Right cardiac atrium (tissue), 5 donors: ENCODE measurements at places on chromosomes 2 and 18. TPM values are rescaled to one million over a fixed set of nuclear protein-coding genes. Genes with fewer than 3 reads are reported as not detected.

DNA sequence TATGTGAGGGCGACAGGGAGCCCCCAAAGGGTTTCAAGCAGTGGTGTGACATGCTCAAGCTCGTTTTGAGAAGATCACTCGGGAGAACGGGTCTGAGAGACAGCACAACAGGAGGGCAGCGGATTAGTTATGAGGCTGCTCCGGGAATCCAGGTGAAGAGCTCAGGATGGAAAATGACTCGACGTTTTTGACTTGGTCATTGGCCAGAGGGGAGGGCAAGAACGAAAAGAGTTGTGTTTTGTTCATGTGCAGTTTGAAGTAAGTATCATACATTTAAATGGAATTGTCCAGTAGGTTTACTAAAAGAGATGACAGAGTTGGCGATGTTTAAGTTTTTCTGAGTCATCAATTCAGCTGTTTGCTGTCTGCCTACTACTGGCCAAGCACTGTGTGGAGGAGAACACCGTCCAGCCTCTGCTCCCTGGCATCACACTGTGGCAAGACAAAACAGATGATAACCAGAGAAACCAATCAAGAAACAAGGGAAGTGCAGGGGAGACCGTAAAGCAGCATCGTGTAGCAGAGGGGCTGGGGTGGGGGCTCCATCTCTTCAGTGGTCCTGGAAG, 25.3 kb upstream of the ANXA4 start:
- no peak for DNase-seq

GRCh38 chr2:132547090-132547687, 122.8 kb downstream of the LYPD1 start:
- DNase-seq, result peak; percentile 54

GRCh38 chr2:112783187-112783714, 1.0 kb downstream of the IL1A start:
- DNase-seq, result no peak

- DNase-seq, result no peak
Observed at GRCh38 chr2:144030791-144031190, 489.1 kb downstream of the ZEB2 start.

DNA sequence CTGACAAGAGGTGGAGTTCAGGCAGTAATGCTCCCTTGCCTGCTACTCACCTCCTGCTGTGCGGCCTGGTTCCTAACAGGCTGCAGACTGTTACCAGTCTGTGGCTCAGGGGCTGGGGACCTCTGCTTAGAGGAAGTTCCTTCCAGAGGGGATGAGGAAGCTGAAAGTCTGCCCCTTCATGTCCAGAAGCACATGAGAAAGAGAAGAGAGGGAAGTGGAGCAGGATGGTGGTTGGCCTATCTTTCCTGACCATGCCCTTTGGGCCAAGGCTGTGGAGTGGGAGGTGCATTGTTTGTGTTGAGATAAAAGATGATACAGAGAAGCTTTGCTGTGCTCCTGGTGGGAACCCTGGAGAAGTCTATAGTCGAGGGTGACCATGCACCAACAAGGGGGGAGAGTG, 112.5 kb downstream of the LPIN1 start:
- DNase-seq, result no peak

DNA sequence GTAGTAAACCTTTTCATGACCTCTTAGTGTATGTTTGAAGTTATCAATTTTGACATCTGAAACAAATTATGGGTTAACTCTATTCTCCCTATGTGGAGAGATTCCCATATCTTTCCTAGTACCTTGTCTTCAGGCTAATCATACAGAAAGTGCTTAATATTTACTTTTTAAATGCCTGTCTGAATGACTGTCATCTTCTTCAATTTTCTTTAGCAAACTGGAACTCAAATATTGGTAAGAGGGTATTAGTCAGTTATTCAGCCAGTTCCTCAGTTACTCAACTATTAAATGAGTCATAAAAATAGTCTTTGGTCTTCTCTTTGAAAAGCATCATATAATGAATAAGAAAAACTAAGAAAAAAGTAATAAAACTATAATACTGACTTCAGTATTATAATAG, 1038.0 kb upstream of the PIK3C3 start:
- DNase-seq, result no peak

- DNase-seq, result peak; percentile 92
Observed at GRCh38 chr2:144524118-144525009, 4.4 kb upstream of the ZEB2 start.

DNA sequence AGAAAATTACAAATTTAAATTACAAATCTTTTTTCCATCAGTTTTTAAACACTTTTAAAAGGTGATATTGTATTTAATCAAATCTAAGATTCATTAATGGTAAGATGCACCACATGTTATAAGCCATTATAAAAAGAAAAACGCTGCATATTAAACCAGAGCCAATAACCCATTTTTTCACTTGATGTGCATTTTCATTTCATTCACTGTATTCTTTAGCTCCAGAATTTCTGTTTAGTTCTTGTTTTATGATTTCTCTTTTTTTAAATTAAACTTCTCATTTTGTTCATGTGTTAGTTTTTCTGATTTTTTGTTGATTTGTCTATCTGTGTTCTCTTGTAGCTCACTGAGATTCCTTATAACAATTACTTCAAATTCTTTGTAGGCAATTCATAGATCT, 62.4 kb upstream of the MBOAT2 start:
- no peak for DNase-seq

DNA sequence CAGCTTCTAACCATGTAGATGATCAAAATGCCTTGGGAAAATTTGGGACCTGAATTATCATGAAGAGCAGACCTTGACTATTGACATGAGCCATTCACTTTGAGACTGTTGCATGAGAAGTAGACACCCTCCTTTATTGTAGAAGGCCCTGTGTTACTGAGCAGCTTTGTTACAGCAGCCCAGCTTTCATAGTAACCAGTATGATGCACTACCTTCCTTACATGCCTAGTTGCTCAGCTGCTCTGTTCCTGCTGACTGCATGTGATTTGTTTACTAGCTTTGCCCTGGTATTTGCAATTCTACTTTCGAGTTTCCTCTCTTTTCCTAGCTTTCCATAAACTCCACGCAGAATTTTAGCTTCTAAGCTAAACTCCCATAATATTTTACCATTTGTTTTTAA, 11.2 kb upstream of the FN1 start:
- DNase-seq, result no peak

DNA sequence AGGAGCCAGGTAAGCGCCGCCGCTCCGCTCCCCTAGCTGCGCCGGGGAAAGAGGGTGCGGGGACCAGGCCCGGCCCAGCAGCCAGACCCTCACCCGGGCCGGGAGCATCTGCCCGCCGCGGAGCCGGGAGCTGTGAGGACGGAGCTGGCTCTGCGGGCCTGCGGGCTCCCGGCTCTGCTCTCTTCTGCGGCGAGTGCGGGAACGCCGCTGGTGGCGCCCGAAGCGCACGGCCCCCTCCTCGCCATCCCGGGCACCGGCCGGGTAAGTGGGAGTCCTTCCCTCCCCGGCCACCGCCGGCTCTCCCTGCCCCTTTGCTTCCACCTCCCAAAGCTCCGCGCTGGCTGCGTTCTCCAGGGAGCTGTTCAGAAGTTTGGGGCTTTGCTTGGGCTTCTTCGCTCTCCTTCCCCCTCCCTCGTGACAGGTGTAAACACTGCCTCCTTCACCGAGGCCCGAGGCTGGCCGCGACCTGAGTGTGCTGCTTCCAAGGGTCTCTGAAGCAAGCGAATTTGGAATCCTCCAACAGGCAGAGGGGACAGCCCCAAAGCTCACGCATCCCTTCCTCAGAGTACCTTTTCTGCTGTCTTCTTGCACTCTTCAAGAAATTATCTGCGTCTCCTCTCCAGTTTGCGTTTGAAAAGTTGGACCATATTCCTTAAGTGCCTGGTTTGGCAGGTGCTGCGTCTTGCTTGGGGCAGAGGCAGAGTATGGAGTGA, 632 bp downstream of the AFTPH start:
- DNase-seq, result no peak

GRCh38 chr2:241271706-241272302, 43.7 kb downstream of the HDLBP start:
- peak; percentile 95 for DNase-seq

DNA sequence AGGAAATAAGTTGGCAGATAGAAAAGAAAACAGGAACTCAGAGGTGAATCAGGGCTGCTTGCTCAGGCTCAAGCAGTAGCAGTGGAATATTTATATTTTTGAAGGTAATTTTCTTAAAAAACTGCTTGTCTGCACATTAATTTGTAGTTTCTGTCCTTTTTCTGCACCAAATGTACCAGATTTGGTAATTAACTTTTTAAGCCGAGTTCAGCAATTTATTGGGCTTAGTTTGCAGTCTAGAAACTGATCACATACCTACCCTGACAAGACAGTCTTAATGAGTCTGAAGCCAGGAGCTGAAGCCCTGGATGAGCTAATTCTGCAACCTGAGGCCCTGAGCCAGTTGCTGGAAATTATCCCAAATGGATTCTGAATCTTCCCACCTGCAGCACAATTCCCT, 647.0 kb downstream of the TDRD15 start:
- no peak for DNase-seq

- no peak for DNase-seq
Observed at GRCh38 chr18:23133860-23134779, 1.2 kb upstream of the CABLES1 start.

DNA sequence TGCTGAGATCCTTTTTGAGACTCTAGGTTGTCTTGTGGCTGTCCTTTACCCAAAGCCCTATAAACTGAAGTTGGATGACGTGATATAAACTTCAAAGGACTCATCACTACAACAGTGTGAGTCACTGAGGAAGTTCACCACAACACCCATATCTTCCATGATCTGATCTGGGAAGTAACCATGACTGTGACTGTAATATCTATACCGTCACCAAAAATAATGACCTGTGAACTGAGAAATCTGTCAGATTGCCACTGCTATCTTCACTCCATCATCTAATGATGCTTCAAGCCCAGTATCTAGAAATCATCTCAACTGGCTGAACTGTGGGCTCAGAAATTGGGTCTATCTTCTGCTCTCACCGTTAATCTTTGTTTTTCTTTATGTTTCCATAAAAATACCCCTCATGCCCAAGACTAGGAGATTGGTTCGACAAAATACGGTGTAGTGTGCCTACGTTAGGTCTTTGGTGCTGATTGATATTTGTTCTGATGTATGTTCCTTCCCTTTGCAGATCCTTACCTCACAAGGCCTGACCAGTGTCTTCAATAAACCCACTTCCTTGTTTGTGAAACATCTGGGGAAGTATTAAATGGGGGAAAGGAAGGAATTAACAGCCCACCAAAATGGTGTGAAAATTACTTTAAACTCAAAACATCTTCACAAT, 78.2 kb downstream of the MYL12B start:
- DNase-seq, result no peak

DNA sequence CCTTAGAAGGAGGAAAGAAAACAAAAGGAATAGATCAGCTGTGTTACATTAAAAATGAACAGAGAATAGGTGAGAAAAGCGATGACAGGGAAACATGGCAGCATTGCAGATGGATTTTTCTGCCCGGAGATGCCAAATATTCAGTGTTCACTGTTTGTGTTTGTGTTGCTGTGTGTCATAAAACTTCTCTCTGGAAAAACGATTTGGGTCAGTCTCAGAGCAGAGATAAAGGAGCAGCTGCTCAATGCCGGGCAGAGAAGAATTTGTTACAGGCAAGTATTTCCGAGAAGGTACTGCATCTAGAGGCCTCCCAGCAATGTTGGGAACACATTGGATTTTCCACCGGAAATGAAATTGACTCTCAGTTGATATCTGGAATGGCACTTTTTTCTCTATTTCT, 156.4 kb upstream of the KLHL14 start:
- DNase-seq, result no peak

DNA sequence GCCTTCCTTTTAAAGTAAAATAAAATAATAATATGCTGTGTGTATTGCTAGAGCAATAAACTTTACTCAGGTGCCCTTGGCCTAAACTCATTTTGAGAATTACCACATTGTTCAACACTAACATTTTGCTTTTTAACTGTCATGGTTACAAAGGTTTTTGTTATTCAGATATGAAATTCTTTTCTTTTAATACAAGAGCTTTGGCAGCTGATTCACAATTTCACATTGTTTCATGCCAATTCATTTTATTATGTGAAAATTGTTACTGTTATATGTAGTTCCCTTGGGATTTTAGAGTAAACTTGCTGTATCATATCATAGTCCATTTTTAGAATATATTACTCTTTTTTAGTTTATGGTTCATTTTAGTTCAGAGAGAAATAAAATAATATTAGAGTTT, 65.8 kb upstream of the ZNF804A start:
- no peak for DNase-seq

DNA sequence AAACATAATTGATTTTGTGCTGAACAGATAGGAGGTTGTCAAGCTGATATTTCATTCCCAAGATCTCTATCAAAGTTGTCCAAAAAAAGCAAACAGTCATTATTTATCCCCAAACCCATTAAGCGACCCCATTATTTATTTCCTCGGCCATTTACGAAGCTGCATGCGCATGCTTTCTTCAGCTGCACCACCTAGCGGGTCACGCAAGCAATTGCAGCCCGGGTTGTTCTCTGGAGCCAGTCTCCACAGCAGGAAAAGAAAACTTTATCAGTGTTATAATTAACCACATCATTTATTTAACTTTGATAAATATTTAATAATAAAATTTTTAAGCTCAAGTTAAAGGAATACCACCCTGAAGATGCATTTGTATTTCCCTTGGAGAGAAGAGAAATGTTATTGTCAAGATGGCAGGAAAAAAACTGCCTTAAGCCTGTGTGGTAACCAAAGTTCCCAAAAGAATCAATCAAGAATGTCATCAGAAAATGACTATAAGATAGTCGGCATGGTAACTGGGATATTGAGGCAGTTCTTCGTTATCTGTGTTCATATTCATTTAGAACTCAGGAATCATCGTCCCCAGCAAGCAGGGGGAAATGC, 304.7 kb downstream of the FBXO15 start:
- peak; percentile 26 for DNase-seq

- no peak for DNase-seq
Observed at GRCh38 chr2:37390777-37391176, 46.3 kb downstream of the QPCT start.

DNA sequence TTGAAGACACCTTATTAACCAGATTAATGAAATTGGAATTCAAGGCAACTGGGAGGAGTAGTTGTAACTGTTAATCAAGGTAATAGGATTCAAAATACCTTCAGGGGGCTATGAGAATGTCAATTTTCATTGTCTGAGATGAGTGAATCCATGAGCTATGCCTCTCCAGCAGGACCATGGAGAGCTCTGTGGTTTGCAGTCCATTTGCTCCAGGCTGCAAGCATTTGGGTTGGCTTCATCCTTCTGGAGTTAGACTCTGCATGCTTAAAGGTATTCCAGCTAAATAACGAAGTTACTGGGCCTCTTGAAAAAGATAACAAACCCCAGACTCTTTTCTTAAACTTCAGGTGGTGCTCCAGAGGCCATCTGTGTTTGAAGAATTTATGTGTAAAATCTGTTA, 207.1 kb upstream of the SLC8A1 start:
- DNase-seq, result no peak

The TEKT4 gene
- not detected for total RNA-seq

The ITPRIPL1 gene
- 0.67 TPM for total RNA-seq

The GBX2 gene
- not detected for total RNA-seq

The CRACDL gene
- 4.7 TPM for total RNA-seq

The LYG2 gene
- total RNA-seq, result not detected
